ENCODE measurements at places on chromosomes 6 and 20.
A peak's percentile ranks its signal among the peaks of the same experiment; 100 is the strongest.

GRCh38 chr6:22029171-22029570, 267.7 kb downstream of the PRL start:
- no peak for DNase-seq

GRCh38 chr6:26432627-26433201, 7.6 kb upstream of the BTN3A3 start:
- no peak for DNase-seq

GRCh38 chr20:17667445-17667844, 14.6 kb downstream of the RRBP1 start:
- no peak for DNase-seq

- DNase-seq: no peak
Measured at GRCh38 chr6:148818939-148819575, 72.2 kb downstream of the UST start.

DNA sequence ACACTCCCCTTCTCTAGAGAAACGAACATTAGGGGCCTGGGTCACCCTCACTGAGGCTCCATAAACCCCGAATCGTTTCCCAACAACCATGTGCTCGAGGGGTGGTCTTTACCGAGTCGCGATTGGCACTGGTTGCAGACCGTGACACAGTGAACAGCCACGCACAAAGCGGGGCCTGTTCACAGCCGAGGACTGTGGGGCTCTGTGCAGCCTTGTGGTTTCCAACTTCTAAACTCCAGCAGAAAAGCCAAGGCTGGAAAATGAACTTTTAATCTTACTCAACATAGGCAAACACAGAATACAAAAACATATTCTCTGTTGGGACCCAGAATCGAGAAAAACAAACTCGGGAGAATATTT, 19.0 kb downstream of the RRBP1 start:
- DNase-seq: no peak

- no peak for DNase-seq
Measured at GRCh38 chr6:137222381-137222780, 3.2 kb upstream of the IFNGR1 start.

DNA sequence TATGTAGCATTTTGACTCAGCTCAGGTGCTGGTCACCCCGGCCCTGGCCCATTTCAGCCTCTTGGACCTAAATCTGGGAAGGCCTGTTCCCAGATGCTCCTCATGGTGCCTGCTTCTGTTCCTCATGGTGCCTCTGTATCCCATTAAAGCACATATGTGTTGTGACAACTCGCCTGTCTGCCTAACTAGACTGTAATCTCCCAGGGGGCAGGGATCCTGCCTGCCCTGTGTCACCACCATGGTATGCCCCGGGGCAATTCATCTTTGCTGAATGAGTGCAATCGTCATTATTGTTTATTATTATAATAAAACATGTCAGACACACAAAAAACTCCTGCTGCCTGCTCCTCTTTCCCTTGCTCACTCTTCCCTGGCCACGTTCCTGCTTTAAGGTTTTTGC, 62.0 kb downstream of the ZFP64 start:
- no peak for DNase-seq

GRCh38 chr6:89559487-89559886, 79.1 kb downstream of the LYRM2 start:
- DNase-seq: no peak

- no peak for DNase-seq
Measured at GRCh38 chr20:40724566-40724965, 35.5 kb upstream of the MAFB start.

- no peak for DNase-seq
Measured at GRCh38 chr20:46286382-46286781, 21.9 kb downstream of the CDH22 start.

- peak; percentile 28 for DNase-seq
Measured at GRCh38 chr6:99746261-99746895, 139.7 kb downstream of the PRDM13 start.

DNA sequence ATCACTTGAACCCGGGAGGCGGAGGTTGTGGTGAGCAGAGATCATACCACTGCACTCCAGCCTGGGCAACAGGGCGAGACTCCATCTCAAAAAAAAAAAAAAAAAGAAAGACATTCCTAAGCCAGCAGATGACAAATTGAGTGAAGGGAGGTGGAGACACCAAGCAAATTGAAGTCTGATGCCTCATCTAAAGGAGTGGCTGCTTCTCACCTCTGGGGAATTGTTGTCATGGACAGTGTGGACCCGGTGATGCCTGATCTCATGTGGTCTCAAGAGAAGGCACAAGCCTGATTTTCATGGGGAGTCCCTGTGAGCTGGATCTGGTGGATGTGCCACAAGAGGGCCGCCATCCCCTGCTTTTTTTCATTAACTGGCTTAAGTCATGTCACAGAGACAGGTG, 272.0 kb downstream of the ZNF217 start:
- DNase-seq: no peak

DNA sequence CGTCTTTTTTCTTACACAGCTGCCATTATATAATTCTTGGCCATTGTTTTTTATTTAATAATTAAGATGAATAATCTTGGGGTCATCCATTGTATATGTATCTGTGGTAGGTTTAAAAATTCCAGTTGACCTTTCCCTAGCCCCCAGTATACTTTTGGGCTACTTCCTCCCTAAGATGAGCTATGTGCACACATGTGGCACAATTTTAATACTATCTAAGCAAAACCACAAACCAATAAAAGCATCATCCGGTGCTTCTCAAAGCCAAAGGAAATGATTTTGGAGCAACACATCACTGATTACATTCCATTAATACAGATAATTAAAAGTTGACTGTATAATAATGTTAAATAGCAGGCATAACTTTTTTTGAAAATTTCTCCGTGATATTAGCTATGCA, 161.2 kb downstream of the ATXN1 start:
- no peak for DNase-seq

- no peak for DNase-seq
Measured at GRCh38 chr20:56552911-56553629, 20.0 kb downstream of the FAM209B start.

DNA sequence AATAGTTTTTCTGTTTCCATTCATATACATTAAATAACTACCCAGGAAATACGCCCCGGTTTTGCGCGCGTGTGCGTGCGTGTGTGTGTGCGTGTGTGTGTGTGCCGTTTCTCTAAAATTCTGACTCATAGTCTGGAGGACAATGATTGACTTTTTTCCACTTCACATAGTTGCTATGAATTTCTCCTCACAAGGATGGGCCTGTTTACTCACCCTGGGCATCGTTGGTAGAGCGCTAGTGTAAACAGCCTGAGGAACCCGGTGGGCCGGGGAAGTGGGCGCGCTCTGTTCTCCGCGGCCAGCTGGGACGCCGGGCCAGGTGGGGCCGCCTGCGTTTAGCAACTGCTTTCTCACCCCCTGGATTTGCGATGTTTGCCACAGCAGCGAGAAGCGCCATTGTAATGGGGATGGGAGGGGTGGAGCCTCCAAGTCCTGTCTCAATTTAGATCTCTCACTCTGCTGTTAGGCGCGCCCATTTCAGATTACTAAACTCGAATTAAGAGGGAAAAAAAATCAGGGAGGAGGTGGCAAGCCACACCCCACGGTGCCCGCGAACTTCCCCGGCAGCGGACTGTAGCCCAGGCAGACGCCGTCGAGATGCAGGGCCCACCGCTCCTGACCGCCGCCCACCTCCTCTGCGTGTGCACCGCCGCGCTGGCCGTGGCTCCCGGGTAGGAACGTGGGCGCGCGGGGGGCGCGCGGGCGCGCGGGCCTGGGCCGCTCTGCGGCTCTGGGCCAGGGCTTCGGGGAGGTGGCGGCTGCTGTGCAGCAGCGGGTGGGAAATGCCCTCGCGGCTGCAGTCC, at the start of gene CD109:
CD109 (plus strand) TSS at position 585 of the 803 bp plus-strand sequence; CDS start at position 598, 13 bp downstream.
- no peak for DNase-seq

DNA sequence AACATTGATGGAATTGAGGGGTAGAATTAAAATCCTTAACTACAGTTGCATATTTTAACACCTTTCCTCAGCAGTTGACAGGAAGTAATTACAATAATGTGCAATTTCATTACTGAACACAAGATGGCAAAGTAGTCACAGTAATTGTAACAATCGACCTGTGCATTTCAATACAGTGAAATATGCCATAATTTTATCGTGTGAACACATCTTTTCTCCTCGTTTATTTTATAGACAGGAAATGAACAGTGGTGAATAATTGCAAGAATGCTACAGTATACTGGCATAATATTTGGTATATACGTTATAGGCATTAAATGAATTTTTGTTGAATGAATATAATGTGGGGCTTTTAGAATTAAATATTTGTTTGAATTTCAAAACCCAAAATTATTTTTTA, 25.0 kb downstream of the CYB5R4 start:
- peak; percentile 18 for DNase-seq

DNA sequence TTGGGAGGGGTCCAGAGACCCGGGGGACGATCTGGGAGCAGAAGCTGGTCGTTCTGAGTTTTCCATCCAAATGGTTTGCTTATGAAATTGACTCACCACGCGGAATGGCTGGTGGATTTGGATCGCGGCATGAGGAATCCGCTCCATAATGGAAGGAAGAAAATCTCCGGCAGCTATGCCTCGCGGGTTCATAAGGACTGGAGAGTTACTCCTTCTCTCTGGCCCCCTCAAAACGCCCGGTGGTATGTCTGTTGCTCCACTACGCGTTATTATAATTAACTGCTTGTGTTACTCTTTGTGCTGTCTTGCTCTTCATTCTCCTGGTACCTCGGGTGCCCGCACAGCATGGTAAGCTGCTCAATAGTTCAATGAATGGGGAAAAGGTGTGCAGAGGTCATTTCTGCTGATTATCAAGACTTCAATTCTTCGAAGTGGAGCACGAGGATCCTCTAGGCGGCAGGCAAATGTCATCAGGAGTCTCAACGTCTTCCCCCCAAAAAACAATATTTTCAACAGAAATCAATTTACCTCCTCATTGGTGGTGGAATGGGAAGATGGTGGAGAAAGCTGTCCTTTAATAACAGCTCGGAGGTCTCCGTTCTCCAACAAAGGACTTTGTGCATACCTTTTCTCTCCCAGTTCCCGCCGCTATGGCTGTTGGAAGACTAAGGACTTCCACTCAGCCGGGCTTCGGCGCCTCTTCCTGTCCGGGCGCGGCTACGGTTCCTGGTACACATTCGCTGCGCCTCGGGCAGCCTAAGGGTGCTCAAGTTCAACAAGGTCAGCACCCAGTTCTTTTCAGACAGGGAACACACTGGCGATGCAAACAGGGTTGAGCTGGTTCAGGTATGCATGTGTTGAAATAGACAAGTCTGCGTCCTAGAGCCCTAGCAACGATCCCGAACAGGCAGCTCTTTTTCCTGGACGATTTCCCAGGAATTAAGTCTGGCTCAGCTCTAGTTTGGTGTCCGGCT, 9.2 kb upstream of the PRSS16 start:
- DNase-seq: no peak

GRCh38 chr20:38275815-38276550, 15.4 kb upstream of the KIAA1755 start:
- DNase-seq: peak; percentile 46

GRCh38 chr6:69155467-69155866, 520.4 kb downstream of the ADGRB3 start:
- no peak for DNase-seq

DNA sequence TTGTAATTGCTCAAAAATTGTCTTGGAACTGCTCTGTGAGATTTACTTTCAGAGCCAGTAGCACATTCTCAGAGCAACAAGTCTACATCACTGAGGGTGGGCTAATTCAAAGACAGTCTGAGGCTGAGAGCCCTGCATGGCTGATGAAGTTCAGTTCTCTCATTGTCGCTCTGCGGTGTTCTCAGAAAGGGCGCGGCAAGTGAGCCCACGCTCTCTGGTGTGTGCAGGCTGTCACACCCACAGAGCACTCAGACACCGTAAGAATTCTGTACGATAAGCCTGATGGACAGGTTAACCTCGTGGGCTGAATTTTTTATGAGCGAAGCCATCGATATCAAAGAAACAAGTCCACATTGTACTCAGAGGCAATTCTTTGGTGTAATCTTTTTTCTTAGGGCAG, 557.8 kb downstream of the HACE1 start:
- DNase-seq: no peak

DNA sequence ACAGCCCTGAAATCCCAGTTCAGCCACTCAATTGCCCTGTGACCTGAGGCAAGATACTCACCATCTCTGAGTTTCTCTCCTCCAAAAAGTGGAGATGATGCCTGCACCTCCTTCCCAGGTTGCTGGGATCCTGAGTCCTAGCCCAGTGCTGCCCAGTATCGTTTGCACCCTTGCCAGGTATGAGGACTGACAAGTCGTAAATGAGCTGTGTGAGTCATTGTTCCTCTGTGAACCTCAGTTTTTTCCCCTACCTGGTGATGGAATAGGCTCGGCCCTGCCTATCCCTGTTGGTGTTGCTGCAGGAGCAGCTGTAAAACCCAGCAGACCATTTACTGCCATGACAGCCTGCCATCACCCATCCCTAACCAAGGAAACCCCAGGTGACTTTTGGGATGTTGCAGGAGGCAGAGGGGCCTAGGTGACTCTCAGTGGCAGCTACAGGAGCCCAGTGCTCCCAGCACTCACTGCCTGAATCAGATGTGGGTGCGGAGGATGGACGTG, 229.3 kb downstream of the SYNDIG1 start:
- DNase-seq: no peak

GRCh38 chr20:46277602-46278001, 30.7 kb downstream of the CDH22 start:
- DNase-seq: no peak

- no peak for DNase-seq
Measured at GRCh38 chr6:8027965-8028651, 36.1 kb downstream of the BLOC1S5 start.

- DNase-seq: no peak
Measured at GRCh38 chr20:49627329-49627761, 59.4 kb upstream of the PTGIS start.

- DNase-seq: no peak
Measured at GRCh38 chr20:61795669-61796630, 269.7 kb downstream of the TAF4 start.

- DNase-seq: no peak
Measured at GRCh38 chr20:41657655-41658054, 39.5 kb upstream of the CHD6 start.

- no peak for DNase-seq
Measured at GRCh38 chr6:12895721-12896120, 179.2 kb downstream of the PHACTR1 start.

GRCh38 chr6:10723567-10723881, 654 bp downstream of the TMEM14C start:
- DNase-seq: peak; percentile 14

GRCh38 chr20:10788055-10788454, 114.3 kb upstream of the JAG1 start:
- DNase-seq: no peak

GRCh38 chr6:161265554-161265953, 8.3 kb downstream of the AGPAT4 start:
- no peak for DNase-seq

DNA sequence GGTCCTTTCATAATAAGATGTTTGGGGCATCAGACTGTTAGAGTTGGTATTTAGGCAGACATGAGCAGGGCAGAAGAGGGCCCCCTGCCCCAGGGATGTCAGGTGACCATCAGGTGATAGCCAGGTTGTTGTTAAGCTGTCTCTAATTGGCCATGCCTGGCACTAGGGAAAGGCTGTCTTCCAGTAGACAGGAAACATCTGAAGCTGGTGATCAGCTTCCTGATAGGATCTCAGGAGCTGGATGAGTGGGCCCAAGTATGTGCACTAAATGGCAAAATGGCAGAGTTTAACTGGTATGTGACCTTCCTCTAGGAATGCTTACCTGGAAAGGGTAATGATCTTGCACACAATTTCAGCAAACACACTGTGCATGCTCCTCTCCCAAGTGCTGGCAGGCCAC, 190.7 kb downstream of the CDH26 start:
- no peak for DNase-seq

Measured in amniotic stem cell (primary cell).